Right cardiac atrium (tissue), 5 donors: ENCODE measurements at places on chromosomes 3 and 15. TPM values are rescaled to one million over a fixed set of nuclear protein-coding genes. Genes with fewer than 3 reads are reported as not detected.

PEX5L gene
- 0.20 TPM for polyA plus RNA-seq

MRPL46 gene
- polyA plus RNA-seq: 67.9 TPM

ECE2 gene
- polyA plus RNA-seq: 2.6 TPM

RARB gene
- 9.5 TPM for polyA plus RNA-seq

PPARG gene
- polyA plus RNA-seq: 16.7 TPM

MKRN2 gene
- 23.4 TPM for polyA plus RNA-seq

HIGD1A gene
- 348 TPM for polyA plus RNA-seq

TSEN2 gene
- 18.6 TPM for polyA plus RNA-seq

HCLS1 gene
- polyA plus RNA-seq: 12.3 TPM

P2RY13 gene
- 0.29 TPM for polyA plus RNA-seq

NDUFAF3 gene
- 220 TPM for polyA plus RNA-seq

TERC gene
- polyA plus RNA-seq: not detected

NR1D2 gene
- polyA plus RNA-seq: 11.9 TPM

PLIN1 gene
- polyA plus RNA-seq: 38.8 TPM
